Endothelial cell (in vitro differentiated cells): ENCODE measurements at places on chromosomes 5 and 9.

DNA sequence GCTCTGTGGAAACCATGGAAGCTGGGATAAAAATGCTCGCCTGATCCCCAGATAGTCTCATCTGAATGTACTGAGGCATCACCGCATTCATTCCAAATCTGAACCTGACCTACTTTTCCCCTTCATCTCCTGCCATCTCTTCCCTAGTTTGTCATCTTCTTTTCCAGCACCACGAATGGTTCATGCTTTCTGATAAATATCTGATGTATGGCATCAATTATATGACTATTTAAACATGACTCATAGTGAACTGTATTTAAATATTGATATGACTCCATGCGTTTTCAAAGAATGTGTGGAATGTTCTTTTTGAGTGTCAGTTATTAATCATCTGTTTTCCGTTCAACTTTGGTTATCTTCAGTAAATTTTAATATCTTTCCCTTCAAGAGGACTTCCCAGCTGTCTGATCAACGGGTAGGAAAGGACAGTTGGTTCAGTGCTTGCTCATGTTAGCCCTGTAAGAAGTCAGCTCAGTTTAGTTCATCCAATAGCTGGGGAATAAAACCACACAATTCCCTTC, 21.1 kb downstream of the BASP1 start:
- no peak for DNase-seq

DNA sequence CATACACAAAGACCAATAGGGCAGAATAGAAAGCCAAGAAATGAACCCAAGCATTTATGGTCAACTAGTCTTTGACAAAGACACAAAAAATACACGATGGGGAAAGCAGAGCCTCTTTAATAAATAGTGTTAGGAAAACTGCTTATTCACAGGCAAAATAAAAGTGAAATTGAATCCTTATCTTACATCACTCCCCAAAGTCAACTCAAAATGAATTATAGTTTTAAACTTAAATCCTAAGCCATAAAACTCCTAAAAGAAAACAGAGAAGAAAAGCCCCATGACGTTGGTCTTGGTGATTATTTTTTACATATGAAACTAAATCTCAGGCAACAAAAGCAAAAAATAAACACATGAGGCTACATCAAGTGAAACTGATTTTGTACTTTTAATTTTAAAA, 46.8 kb downstream of the CHSY3 start:
- no peak for DNase-seq

DNA sequence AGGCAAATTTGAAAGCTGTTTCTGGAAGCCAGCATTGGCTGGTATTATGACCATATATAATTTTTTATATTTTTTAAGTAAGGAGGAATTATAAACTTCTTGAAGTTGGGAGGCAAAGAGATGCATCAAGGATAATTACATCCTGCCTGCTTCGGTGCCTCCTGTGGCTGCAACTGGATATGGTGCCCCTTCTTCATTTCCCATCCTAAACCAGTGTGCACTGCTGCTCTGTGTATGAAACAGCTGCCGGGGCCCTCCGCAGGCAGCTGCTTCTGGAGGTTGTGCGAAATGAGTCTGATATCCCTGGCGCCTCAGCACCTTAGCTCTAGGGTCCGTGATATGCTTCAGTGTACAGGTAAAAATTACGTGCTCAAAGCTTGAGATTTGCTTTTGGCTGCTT, 304.2 kb downstream of the ENC1 start:
- DNase-seq, result peak; percentile 17

- DNase-seq, result no peak
These were observed 135.4 kb upstream of the TAS2R1 start for GRCh38 chr5:9765419-9766140.

DNA sequence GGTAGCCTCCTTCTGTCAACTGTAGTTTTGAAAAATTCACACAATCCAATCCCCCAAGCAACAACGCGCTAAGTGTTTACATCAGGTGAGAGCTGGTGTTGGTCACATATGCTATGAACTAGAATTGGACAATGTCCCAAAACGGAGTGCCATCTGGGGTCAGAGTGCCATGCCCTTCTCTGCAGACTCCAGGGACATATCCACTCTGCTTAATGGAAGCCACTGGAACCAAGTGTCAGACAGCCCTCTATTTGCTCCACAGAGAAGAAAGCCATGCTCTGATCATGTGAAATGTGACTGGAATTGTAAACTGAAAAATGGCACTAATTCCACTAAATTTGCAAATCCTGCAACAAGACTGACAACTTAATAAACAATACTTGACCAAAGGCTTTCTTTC, 12.2 kb downstream of the ABCA1 start:
- no peak for DNase-seq

GRCh38 chr9:127897193-127897692, 2.2 kb downstream of the ST6GALNAC6 start:
- peak; percentile 80 for DNase-seq

GRCh38 chr5:134503937-134504437, 21.5 kb upstream of the JADE2 start:
- no peak for DNase-seq

DNA sequence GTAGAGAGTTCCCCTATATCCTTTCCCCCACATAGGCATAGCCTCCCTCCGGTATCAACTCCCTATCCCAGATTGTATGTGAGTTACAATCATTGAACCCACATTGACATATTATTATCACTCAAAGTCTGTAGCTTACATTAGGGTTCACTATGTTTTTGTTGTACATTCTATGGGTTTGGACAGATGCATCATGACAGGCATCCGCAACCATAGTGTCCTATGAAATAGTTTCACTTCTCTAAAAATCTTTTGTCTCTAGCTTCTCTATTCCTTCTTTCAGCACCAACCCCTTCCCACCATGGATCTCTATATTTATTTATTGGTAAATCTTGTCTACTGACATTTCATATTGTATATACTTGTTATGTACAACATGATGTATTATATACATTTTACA, 31.6 kb downstream of the TAF11L14 start:
- no peak for DNase-seq

DNA sequence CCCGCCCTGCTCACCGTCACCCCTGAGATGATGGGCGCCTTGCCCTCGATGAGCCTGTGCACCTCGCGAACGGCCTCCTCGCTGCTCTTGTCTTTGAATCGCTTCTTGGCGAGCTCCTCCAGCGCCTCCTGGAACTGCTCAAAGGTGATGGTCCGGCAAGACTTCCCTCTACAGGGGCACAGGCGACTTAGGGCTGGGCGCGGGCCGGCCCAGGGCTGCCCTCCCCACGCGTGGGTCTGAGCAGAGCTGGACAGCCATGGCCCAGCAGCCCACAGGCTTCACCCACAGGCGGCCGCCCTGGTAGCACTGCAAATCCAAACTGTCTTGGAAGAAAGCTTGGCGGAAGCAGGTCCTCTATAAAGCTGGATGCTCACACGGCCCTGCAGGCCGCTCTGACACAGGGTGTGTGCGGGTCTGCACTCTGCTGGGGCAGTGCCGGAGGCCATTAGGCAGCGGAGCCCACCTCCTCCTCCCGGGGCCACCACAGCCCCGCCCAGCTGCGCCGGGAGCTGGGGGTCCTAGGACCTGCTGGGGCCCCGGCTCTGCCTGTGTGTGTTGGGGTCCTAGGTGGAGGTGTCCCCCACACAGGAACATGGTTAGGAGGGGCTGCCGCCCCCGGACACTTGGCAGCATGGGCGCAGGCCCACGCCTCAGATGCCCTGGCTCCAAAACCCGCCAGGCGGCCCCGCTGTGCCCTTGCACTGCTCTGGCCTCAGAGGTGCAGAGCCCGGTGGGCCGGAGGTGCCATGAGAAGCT, 27.0 kb downstream of the TPPP start:
- DNase-seq, result no peak

DNA sequence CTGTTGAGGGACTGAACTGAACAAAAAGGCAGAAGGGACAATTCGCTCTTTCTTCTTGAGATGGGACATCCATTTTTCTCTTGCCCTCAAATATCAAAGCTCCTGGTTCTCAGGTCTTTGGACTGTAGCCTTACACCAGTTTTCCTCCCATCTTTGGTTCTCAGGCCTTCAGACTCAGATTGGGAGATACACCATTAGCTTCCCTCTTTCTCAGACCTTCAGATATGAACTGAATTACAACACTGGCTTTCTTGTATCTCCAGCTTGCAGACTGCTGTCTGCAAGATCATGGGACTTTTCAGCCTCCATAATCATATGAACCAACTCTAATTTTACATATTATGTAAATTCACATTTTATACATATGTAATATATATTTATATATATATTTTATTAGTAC, 12.6 kb upstream of the CCNG1 start:
- DNase-seq, result no peak

GRCh38 chr9:99006511-99006910, 62.8 kb downstream of the COL15A1 start:
- DNase-seq, result no peak
